Prostate gland (tissue), 2 donors: ENCODE measurements at places on chromosomes 3 and 15.

GRCh38 chr3:37668431-37668817 lies 193.3 kb upstream of the CTDSPL start:
- DNase-seq: peak; percentile 63

GRCh38 chr3:136818191-136818768 lies 646 bp upstream of the SLC35G2 start:
- no peak for DNase-seq

DNA sequence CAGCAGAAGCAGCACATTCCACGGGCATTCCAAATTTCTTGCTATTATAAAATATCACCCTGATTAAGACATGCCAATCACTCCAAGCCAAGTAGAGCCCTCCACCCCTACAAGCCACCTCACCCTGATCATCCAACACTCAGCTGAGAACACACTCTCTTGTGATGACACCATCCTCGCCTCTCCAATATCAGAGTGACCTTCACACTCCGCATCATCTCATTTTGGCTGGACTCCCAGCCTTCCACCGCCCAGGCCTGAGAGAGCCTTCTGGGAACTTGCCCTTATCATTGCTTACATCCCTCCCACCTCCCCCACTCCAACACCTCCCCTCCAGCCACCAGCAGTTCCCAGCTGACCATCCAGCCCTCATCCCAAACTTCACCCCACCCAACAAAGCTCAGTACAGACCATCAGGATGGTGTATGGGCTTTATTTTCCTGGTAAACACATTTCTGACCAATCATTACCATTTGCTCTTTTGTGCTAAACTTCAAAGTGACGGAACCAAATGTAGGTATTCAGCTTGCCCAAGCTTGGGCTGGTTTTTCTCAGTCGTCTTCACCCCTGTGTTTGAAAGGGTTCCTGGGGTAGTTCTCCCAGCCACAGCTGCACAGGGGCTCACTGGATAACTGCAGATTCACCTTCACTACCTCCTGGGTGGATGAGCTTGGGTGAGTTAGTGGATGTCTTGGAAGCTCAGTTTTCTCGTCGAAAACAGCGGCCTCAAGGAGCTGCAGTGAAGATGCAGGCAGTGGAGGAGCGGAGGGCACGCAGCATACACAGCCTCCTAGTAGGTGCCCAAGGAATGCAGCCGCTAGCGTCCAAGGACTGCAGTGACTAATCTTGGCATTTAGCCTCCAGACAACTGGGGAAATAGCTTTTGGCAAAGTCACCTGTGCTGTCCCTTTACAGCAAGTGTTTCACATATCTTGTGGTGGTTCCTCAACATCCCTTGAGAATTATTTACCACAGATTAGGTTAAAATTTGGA lies 115.1 kb downstream of the LIPC start:
- DNase-seq: no peak

DNA sequence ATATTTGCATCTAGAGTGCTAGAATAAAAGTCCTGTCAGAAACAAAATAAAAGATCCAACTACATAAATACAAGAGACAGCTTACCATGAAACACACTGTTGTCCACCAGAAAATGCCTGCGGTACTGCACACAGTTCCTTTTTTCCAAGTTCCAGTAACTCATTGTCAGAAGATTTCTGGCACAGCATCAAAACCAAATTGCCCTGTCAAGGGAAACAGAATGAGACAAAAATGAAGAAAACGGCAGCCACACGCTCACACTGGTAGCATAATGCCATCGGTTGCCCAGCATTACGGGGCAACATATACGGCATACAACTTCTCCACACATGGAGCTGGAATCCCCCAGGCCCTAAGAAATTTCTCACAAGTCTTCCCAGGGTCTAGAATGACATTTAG lies 40.8 kb downstream of the PLCH1 start:
- DNase-seq: no peak

- no peak for DNase-seq
These were observed 586.9 kb upstream of the DPPA4 start for GRCh38 chr3:109924196-109924595.
